ENCODE measurements at places on chromosomes 2 and 18.

DNA sequence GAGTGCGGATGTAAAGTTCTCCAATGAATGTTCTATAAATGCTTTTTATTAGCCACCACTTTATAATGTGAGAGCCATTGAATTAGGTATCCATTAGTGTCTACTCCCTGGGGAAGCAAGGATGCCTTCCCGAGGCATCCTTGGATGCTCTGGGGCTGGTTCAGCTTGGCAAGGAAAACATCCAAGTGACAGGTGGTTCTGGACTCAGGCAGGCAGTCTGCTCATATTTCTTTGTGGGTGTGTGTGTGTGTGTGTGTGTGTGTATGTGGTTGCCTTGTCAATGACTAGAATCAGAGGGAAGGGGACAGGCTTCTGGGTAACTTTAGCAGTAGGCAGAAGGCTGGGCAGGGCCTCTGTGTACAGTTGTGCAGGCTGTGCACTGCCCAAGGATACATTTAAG lies 149.2 kb downstream of the TSN start:
- DNase-seq = no peak

DNA sequence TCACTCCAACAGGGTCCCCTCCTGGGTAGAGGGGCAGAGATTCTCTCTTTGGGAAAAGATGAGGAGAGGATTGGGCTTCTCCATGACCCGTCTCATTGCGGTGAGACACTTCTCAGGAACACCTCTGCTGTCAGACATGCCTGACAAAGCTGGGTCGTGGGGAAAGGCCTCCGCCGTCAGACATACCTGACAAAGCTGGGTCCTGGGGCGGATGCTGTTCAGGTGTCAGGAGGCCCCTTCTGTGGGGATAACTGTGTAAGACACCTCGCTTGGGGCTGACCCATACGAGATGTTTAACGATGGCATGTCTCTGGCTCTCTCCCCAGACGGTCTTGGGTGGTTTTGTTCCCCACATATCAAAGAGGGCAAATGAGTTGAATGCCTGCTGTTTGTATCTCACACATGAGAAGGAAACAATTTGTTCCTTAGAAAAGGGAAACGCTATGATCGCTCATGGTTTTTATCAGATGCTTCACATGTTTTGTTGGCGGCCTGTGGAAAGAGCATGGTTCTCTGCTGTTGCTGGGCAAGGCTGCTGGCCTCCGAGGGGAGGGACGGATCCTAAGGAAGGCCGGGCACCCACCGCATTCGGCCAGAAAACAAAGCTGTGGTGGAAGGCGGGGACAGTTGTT lies 40.8 kb upstream of the PXDN start:
- DNase-seq = no peak

DNA sequence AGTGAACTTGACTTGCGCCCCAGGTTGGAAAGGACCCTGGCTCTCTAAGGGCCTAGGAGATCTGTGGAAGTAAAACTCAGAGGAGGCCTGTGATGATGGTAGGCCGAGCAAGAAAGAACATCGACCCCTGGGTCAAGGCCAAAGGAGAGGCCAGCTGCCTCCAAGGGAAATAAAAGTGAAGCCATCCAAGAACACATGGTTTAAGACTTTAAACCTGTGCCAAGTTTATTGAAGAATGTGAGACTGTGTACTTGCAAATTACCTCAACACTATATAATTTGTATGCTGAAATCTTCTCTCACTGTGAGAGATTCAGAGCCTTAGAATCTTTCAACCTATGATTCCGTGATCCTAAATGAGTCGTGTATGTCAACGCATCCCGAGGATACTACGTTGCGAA lies 40.7 kb upstream of the COBLL1 start:
- DNase-seq = no peak

- DNase-seq = no peak
Measured at GRCh38 chr18:38481576-38481975, 916.0 kb upstream of the CELF4 start.

DNA sequence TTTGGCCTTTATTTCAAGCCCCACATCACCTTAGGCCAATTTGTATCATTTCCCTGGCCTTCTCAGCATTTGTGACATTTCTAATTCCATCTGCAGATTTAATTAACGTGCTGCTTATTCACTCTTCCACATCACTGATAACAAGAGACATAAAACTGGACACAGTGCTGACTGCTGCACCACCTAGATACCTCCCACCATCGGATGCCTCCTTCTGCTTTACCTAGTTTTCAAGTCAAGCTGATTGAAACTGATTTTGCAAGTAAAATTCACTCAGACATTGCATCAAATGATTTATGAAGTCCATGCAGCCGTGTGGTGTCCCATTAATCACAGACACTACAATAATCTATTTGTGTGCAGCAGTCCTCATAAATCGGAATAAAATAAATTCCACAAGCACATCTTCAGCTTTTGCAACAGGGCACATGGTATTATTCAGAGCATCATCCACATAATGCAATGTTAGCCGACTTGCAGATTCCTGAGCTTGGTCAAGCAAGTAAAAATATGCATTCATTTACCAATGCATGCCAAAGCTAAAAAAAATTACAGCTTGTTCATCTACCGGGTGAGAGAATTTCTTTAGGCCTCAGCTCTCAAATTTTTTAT lies 15.9 kb upstream of the CRIM1 start:
- DNase-seq = no peak

GRCh38 chr2:3959372-3959771 lies 256.0 kb downstream of the DCDC2C start:
- DNase-seq = peak; percentile 55

- DNase-seq = no peak
Measured at GRCh38 chr2:1310866-1311265, 102.4 kb upstream of the TPO start.

GRCh38 chr2:120817136-120817955 lies 81.7 kb downstream of the GLI2 start:
- no peak for DNase-seq

DNA sequence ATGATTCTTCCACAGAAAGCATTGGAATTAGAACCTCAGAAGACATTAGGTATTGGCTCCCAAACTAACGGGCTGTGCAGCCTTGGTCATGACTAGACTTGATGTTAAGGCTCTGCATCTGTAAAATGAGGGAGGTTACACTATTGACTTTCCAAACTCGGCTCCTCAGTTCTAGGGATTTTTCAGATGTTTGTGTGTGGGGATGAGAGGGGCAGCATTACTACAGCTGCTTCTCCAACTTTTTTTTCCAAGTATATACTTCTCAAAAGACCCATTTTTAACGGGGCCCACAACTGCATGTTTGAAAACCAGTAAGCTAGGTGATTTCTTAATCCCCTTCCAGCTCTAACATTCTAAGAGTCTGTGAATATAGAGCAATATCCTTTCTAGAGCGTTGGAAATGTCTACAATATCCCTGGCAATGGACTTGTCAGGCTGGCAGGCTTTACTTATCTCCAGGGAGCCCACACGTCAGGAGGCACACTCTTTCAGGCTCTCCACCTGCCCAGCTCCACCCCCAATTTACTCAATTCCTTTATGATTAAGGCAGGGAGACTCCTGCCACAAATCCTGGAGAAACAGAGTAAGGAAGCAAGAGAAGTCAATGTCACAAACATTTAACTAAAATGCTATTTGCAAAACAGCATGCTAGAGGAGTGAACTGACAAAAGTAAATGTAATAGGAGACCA lies 844 bp upstream of the MPV17 start:
- DNase-seq = no peak

GRCh38 chr2:108970369-108970768 lies 18.7 kb downstream of the EDAR start:
- no peak for DNase-seq

- peak; percentile 26 for DNase-seq
Measured at GRCh38 chr2:96407041-96407918, 71.7 kb downstream of the NCAPH start.

GRCh38 chr18:33264566-33264965 lies 176.0 kb downstream of the CCDC178 start:
- DNase-seq = no peak

- DNase-seq = no peak
Measured at GRCh38 chr2:104656571-104657163, 197.2 kb upstream of the POU3F3 start.

- DNase-seq = no peak
Measured at GRCh38 chr2:85524336-85524908, 14.5 kb upstream of the MAT2A start.

DNA sequence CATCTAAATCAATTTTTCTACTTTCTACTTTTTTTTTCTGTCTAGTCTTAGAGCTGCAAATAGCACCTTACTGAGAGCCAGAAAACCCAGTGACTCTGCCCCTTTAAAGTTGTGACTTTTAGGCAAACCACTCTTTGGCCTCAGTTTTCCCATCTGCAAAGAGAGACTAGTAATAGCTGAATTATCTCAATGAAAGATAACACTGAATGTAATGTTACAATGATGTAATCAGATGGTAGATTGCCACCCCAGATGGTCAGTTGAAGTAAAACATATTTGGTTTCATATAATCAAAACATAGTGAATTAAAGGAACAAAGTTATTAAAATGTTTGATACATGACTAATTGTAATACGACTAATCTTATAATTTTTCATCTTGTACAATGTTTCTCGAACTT lies 5.0 kb upstream of the APCDD1 start:
- no peak for DNase-seq

GRCh38 chr18:75199327-75199726 lies 9.6 kb downstream of the PTGR3 start:
- DNase-seq = no peak

DNA sequence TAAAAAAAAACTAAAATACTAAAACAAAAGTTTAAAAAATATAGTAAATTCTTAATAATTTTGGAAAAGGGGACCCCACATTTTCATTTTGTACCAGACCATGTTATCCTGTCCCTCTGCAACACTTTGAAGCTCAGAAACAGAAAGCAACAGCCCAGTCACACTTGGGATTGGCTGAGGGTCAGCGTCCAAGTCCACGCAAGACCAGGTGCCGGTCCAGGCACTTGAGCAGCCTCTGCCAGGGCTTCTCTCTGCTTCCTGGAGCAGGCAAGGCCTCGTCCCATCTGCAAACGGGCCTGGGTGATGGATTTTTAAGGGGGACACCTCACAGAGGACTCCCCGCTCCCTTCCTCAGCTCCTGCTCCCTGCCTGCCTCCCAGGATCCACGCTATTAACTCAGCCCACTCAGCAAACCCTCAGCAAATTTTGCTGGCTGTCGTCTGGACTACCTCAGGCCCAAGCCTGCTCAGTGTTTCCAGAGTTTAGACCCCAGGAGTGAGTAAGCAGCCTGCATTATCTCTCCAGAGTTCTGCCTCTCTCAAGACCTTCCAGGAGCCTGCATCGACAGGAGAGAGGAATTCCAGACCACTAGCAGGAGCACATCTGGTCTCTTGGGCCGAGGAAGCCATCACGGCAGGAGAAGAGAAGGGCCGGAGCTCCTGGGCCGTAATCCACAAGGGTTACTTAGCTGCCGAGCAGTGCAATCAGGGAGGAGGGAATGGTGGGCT lies 88.7 kb upstream of the STPG4 start:
- DNase-seq = no peak

DNA sequence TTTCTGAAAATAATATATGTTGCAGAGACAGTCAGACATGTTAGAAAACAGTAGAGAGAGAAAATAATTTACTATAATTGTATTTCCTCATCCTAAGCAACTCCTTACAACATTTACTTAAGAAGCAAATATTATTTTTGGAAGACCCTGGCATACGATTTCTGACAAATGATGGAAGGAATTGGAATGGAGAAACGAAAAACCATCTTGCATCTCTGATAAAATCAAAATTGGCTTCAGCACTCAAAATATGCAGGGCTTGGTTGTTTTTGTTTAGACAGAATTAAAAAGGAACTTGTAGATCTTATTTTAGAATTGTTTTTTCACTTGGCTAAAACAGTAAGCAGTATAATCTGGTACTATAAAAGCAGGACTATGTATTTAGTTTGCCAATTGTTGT lies 88.1 kb downstream of the NRXN1 start:
- DNase-seq = no peak

GRCh38 chr2:224786848-224787247 lies 70.7 kb upstream of the CCDC195 start:
- no peak for DNase-seq

GRCh38 chr2:192571636-192572035 lies 376.9 kb upstream of the TMEFF2 start:
- no peak for DNase-seq

DNA sequence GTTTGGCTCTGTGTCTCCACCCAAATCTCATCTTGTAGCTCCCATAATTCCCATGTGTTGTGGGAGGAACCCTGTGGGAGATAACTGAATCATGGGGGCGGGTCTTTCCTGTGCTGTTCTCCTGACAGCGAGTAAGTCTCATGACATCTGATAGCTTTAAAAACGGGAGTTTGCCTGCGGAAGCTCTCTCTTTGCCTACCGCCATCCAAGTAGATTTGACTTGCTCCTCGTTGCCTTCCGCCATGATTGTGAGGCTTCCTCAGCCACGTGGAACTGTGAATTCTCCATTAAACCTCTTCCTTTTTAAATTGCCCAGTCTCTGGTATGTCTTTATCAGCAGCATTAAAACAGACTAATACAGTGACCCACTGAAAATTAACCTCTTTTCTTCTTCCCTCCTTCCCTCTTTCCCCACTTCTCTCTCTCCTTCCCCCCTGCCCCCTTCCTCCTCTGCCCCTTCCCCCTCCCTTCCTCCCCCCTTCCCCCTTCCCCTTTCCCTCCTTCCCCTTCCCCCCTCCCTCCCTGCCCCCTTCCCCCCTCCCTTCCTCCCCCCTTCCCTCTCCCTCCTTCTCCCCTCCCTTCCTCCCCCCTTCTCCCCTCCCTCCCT lies 818.8 kb downstream of the SLC4A3 start:
- no peak for DNase-seq

DNA sequence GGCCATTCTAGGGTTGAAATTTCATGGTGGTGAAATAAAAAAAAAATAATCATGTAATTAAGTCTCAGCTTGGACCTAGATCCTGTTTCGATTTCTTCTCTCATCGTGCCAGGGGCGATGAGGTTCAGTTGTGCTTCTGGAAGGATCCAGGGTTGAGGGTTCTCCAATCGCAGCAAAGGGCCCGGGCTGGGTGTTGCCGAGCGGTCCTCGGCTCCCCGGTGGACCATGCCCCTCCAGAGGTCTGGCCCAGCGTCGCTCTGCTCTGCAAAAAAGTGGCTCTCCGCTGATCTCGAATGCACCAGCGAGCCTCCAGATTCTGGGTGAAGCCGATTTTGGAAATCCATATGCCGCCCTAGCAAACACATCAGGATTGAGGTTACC lies 39.0 kb downstream of the EN1 start:
- DNase-seq = no peak

DNA sequence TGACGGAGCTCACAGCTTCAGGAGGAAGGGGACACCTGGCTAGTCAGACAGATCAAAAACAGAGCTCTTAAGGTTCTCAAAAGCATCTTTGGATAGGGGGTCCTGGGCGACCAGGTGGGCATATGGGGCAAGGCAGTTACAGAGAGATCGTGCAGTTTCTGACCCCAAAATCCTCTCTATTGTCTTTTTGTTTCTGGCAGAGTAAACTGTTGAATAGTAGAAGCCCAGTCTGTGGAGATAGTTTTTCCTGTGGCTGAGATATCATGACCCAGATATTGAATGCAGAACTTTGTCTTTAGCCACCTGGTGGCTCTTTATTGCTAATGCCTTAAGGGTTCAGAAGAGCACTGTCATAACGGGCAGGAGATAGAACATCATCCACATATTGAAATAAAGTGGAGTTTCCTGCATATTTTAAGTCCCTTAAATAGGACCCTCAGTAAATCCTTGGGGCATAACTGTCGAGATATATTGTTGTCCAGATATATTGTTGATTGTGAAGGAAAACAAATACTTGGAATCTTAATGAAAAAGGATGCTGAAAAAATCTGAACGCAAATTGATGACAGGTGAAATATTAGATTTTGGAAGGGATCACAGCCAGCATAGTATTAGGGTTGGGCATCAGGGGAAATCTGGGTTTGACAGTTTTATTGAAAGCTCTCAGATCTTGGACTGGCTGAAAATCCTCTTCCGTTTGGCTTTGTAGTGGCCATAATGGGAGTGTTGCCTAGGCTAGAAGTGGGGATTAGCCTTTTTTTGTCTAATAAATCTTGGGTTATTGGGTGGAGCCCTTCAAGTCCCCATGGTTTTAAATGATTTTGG lies 14.1 kb upstream of the ZDBF2 start:
- DNase-seq = no peak

All from NCI-H187 (cell line).